ENCODE measurements at places on chromosomes 7 and 10.

GRCh38 chr7:29969738-29970137 is 19.9 kb downstream of the SCRN1 start:
- DNase-seq, result no peak

DNA sequence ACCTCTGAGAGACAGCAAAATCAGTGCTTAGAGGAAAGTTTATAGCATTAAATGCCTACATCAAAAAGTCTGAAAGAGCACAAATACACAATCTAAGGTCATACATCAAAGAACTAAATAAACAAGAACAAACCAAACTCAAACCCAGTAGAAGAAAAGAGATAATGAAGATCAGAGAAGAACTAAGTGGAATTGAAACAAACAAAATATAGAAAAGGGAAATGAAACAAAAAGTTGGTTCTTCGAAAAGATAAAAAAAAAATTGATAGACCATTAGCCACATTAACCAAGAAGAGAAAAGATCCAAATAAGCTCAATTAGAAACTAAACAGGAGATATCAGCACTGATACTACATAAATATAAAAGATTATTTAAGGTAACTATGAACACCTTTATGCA is 280.0 kb upstream of the NRG3 start:
- DNase-seq, result no peak

- DNase-seq, result no peak
Measured at GRCh38 chr10:28171468-28172222, 131.2 kb downstream of the MPP7 start.

- no peak for DNase-seq
Measured at GRCh38 chr10:98376485-98376884, 38.5 kb downstream of the PYROXD2 start.

- no peak for DNase-seq
Measured at GRCh38 chr10:60820093-60820754, 41.9 kb downstream of the CDK1 start.

DNA sequence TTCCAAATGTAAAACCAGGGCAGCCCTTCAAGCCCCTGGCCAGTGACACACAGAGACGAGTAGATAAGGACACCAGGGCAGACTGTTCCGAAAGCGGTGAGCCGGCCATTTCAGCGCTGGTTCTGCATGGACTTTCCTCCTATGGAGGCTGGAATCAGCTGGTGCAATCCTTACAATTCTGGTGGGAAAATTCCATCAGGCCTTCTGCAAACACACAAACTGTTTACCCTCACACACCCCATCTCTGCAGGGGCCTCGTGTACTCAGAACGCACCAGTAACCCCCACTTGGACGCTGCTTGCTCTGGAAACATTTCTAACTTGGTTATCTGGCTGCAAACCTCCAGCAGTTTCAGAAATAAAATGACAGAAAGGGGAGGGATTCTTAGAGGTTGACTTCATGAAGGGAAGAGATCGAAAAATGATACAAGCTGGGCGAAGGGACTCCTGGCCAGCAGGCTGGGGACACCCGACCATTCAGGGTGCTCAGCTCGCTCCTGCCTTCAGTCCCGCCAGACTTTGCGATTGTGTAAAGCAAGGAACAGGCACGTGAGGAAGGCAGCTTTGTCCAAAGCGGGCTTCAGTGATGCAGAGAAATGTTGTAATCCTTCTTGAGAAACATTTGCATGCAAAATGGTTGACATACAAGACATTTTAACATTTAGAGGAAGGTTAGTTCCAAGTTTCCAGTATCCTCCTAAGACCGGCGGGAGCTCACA is 19.7 kb upstream of the SHH start:
- DNase-seq, result no peak

- no peak for DNase-seq
Measured at GRCh38 chr10:14748441-14748840, 26.3 kb downstream of the FAM107B start.

Data from COR-L47 (cell line).